Head of caudate nucleus (tissue), 42 donors: ENCODE measurements at places on chromosomes 2 and 18.

DNA sequence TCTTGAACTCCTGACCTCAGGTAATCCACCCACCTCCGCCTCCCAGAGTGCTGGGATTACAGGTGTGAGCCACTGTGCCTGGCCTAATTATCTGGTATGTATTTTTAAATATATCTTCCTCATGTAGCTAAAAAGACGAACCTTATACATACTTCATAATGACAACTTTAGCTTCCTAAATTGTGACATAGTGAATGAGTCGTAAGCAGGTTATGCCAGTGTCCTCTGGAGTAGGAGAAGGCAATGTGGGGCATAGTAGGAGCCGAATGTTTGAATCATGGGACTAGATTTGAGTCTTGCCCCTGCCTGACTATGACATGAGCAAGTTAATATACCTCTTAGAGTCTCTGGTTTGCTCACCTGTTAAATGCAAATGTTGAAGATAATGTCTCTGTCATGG is 95.8 kb upstream of the FOSL2 start:
- DNase-seq: no peak

DNA sequence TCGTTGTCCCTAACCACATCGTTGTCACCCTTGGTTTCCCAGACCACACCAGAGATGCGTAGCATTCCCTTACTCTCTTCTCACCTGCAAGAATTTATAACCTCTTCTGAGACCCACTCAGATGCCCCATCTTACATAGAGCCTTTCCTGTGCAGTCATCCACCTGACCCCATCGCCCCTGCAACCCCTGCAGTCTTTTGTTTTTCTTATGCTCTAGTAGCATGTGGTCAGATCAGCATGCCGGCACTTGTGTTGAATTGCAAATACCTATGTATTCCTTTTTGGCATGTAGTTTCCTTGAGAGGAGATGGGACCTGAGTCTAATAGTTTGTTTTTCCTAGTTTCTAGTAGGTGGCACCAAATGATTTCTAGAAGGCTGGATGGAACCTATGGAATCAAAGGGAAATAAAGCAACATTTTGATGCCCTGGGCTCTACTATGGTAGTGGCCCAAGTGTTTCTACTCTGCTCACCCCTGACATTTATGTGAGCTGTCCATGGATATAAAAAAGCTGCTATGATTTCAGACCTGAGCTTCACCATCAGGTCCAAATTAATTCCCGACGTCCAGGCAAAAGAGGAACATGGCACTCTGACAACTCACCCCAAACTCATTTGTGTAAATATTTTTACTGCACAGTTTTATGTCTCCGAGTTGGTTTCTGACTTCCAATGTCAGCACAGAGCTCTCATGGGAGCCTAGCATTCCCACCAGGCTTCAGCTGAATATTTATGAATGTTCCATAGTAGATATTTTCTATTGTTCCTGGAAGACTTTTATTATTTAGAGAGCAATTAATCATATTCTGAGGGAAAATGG is 143.6 kb downstream of the RNF144A start:
- no peak for DNase-seq

GRCh38 chr2:170227507-170227947 is 49.6 kb downstream of the MYO3B start:
- DNase-seq: no peak

- no peak for DNase-seq
Observed at GRCh38 chr2:192155511-192156118, 39.1 kb downstream of the TMEFF2 start.

GRCh38 chr2:47512581-47513083 is 109.7 kb downstream of the MSH2 start:
- DNase-seq: no peak

- DNase-seq: no peak
Observed at GRCh38 chr18:2921778-2922177, 75.0 kb downstream of the EMILIN2 start.

- no peak for DNase-seq
Observed at GRCh38 chr18:79770826-79771225, 26.9 kb upstream of the KCNG2 start.

DNA sequence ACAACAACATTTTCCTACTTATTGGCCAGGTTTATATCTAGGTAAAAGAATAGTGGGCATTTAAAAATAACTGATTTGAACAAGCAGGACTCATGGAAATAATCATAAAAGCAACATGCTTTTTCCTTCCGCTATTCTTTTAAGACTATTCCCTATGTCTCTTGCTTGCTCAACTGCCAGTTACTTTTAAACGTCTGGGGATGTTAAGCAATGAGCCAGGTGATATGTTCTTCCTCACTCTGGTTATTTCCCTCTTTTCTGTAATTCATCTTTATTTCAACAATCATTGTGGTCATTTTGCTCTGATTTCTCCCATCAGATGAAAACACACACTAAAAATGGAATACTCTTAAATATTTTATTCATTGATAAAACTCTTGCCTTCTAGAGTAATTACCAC is 33.4 kb upstream of the SLC8A1 start:
- DNase-seq: no peak

DNA sequence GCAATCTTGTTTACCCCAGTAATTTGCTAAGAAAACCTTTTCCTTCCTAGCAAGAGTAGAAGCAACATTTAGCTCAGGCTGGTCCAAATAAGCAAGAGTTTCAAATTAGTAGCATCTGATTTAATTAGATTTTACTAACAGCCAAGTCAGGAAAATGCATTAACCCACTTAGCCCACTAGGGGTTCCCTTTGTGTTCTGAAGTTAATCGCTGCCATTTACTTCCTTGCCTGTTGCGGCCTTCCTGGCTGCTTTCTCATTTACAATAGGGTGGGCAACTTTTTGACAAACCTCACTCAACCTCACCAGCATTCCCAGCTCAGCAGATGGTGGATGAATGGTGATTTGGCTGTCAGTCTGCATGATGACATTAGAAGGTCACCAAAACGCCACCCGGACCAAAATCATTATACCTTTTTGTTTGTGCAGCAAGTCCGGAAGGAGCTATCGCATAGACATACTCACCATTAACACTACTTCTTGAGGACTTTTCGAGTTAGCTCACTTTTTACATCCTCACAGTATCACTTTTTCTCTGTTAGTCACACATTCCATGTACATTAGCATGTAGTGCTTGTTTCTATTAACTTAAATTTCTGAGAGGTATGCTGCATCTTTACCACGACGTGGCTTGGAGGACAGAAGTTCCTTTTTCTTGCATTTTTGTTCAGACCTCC is 101.5 kb upstream of the SETBP1 start:
- no peak for DNase-seq

- DNase-seq: peak; percentile 76
Observed at GRCh38 chr2:191811807-191812602, 34.9 kb downstream of the CAVIN2 start.

DNA sequence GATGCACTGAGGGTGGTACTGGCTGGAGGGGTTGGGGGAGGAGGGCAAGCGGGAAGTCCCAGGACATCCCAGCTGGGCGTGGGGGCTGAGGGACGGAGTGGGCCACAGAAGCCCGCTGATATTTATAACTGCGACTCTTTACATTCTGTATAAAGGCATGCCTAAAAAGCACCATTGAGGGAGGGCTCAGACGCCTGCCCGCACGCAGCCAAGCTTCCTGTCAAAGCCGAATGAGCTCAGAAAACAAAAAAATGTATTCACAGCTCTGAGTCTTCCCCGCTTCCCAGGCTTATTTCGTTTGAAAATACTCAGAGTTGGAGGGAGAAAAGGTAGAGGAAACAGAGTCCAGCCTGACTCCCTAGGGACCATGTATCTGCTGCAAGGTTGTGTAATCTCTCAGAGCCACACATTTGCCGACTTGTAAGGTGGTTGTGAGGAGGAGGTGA is 170.1 kb upstream of the HAAO start:
- no peak for DNase-seq

DNA sequence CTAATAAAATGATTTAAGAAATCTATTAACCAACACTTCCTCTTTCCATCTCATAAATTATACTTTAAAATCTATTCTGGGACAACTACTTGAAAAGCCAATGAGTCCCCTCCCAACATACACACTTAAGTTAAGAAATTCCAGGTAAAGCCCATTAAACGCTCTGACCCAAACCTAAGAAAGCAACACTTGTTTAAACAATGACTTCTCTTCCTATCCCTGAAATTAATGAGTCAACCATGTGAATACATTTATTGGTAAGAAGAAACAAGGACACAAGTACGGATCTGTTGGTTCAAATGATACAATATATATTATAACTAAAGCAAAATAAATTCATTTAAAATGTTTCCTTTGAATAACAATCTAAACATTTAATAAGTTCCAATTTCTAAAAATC is 279.4 kb downstream of the ERBB4 start:
- DNase-seq: no peak

- no peak for DNase-seq
Observed at GRCh38 chr2:16660556-16660955, 5.1 kb downstream of the CYRIA start.

- no peak for DNase-seq
Observed at GRCh38 chr2:240637901-240638345, 12.6 kb downstream of the GPR35 start.

DNA sequence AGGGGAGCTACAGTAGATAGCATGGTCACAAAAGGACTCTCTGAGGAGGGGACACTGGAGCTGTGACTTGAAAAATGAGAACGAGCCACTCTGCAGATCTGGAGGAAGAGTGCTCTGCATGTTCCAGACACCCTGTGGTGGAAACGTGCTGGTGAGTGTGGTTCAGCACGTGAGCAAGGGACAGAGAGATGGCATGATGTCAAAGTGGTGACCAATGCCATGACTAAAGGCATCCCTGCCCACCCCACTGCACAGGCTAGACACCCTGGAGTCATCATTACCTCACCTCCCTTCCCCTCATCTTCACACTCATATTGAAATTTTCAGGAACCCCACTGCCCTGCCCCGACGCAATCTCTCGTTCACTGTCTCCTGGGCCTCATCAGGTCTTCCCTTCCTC is 56.5 kb downstream of the SLC4A5 start:
- DNase-seq: no peak

GRCh38 chr2:35986871-35987270 is 368.7 kb upstream of the CRIM1 start:
- no peak for DNase-seq

DNA sequence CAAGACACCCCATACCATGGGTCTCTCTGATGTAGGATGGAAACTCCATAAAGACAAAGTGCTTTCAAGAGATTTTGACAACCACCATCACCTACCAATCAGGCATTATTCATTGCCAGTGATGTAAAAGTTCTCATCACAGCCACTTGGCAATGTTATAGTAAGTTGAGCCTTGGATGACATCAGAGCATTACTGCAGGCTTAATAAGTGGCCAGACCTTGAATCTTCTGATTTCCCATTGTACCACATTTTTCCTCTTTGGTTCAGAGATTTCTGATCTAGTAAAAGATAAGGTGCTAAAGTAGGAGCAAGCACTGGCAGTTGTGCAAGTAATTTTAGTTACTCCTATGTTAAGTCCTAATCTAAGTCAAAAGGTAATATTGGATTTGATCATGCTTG is 36.5 kb downstream of the OSR1 start:
- DNase-seq: no peak

DNA sequence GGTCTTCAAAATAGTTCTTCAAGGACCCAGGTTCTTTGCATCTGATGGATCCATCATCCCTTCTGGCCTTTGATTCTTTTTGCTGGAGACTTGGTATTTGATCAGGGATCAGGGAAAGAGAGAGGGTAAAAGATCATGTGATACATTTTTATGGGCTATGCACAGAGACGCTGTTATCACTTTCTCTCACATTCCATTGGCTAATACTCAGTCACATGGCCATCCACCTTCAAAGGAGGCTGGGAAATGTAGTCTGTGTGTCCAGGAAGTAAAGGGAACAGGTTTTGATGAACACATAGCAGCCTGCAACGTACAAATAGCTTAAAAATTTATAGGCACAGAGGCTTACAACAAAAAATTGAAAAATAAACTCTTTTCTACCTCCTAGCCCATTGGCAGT is 629.6 kb upstream of the FANCL start:
- no peak for DNase-seq

DNA sequence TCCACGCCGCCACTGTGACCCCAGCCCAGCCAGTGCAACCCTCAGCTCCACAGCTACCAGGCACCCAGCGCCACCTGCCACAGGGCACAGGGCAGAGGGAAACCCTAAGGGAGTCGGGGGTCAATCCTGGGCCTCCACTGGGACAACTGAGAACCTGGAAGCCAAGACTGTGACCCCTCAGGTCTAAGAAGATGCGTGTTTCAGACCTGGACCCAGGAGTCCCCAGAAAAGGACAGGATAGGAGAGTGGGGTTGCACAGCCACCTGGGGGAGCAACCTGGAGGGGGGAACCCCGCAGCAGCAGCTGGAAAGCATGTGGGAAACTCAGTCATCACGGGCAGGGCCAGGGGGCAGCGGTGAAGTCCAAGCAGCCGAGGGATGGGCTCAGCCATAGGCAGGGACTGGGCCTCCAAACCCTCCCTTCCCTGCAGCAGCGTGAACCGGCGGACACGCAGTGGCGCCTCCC is 4.1 kb downstream of the ESPNL start:
- no peak for DNase-seq

GRCh38 chr2:39732482-39732881 is 46.6 kb downstream of the THUMPD2 start:
- DNase-seq: no peak

- DNase-seq: no peak
Observed at GRCh38 chr2:9508931-9509330, 34.6 kb downstream of the IAH1 start.

- DNase-seq: peak; percentile 50
Observed at GRCh38 chr2:222424276-222424728, at the start of gene SGPP2. SGPP2 (plus strand) TSS chr2:222424543; CDS start chr2:222424603, 60 bp downstream.
